ENCODE measurements at places on chromosomes 12 and 14.

GRCh38 chr14:70709726-70710382 lies 68.1 kb downstream of the TTC9 start:
- DNase-seq: peak; percentile 41

- no peak for DNase-seq
Measured at GRCh38 chr12:83700838-83701237, 1014.1 kb downstream of the TMTC2 start.

DNA sequence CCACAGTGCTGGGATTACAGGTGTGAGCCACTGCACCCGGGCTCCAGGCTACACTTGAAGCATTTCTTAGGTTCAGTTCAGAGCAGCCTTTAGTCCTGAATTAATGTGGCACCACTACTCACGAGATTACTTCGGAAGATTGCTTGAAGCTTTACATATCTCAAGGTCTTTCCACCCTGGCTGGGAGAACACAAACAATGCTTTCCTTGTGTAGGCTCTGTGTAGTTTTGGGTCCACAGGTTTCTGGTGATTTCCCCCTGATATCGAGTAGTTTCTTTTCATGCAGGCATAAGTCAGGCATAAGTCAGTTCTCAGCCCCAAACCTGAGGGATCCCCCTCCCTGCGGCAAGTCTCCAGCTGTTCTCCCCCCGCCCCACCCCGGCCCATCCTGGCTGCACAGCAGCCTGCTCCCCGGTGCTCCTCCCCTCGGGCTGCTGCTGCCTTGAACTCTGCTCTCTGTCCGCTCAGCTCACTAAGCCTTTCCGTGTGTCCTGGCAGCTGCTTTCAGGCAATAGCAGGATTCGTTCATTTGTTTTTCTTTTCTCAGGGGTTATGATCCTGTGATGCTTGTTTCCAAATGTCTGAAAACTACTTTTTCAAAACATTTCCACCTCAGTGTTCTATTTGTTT lies 417.7 kb downstream of the TMEM121 start:
- peak; percentile 17 for DNase-seq

DNA sequence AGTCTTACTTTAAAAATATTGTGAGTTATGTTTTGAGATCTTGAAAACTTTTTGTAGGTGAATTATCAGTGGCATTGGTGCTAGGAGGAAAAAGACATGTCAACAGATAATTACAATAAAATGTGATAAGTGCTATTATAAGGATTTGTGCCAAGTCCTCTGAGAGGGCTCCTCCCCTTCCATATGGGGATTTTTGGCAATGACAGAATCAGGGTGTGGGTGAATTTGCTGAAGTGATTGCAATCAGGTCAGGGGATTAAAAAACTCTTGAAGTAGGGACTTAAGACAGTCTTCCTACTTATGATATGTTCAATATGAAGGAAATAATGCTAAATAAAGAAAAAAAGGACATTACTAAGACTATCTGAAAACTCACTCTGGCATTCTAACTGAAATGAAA lies 122.5 kb downstream of the SLC15A5 start:
- no peak for DNase-seq

DNA sequence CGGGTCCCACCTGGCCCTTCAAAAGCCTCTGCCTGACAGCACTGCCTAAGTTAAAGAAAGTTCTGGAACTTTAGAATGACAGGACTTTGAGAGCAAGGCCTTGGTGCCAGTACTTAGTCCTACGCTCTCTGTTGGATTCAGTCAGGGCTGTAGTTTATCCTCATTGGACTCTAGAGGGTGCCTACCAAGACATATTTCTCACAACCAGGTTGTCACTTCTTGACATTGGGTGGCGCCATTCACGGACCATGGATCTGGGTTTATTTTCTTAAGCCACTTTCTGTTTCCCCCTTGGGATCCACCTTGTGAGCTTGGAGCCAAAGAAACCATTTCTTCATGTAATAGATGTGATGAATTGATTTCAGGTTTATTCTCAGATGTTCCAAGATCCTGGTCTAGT lies 787.0 kb upstream of the TBX3 start:
- no peak for DNase-seq

DNA sequence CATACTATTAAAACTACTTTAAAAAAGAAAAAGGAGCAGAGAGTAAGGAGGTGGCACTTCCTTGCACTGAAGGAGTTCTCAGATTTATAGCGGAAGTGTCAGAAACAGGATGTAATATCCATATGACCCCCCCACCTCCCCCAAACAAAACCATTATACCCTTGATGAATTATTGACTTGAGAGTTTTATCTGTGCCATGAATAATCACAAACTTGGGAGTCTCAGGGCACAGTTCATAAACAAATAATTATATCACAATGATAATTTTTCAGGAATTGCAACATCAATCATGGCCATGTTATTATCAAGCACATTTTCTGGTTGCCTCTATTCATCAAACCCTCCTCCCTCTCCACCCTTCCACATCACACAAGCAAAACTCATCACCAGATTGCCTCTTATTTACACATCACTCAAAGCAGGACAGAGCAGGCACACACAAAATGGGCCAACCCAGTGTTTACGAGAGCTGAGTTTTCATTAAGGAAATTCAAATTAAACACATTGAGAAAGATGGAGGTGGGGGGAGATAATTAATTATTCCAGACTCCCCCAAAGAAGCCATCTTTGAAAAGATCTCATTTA lies 141.4 kb downstream of the EGLN3 start:
- DNase-seq: no peak

- DNase-seq: no peak
Measured at GRCh38 chr12:24997970-24998582, 49.2 kb upstream of the BCAT1 start.

DNA sequence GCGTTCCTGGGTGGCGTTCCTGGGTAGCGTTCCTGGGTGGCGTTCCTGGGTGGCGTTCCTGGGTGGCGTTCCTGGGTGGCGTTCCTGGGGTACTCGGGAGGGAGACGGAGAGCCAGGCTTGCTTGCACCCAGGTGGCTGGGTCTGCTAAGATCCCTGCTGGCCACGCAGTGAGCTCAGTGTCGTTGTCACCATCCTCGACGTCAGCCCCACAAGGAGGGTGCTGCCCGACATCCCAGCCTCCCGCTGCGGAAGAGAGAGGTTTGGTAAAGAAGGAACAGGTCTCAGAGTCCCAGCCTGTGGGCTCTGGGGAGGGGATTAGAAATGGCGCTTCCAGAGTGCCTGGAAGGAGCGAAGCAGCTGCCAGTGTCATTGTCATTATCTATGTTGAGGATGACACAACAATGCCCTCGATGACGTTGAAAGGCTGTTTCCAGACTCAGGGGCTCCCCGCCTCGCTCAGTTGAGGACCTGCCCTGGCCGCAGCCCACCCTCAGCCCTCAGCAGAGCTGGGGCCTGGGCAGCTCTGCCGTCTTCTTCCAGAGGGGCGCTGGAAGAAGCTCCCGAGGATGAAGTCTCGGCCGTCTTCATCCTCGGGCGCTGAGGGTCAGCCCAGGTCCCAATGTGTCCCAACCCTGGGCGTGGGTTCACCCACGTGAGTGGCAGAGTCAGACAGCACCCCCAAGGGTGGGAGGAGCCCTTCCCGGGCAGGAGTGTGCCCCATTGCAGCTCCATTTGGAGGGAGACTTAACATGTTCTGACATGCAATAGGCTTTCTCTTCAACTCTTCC lies 328.8 kb downstream of the ADGRD1 start:
- no peak for DNase-seq

GRCh38 chr14:104266631-104267575 lies 128.5 kb downstream of the KIF26A start:
- no peak for DNase-seq

DNA sequence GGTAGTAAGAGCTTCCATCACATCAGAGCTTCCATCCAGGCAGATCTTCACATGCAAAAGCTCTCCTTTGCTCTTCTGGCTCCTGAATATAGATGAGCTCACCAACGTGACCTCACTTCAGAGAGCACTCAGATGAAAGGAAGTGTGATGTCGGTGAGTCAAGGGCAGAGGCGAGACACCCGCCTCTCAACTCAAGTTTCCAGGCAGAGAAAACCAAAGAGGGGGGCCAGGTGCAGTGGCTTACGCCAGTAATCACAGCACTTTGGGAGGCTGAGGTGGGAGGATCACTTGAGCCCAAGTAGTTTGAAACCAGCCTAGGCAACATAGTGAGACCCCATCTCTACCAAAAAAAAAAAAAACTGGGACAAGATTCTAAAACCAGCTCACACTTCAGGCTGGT lies 126.9 kb downstream of the DUSP6 start:
- no peak for DNase-seq
